ENCODE measurements at places on chromosomes 7 and 10.
A peak's percentile ranks its signal among the peaks of the same experiment; 100 is the strongest.

GRCh38 chr10:122688293-122688989, 11.2 kb downstream of the C10orf120 start:
- DNase-seq: no peak

GRCh38 chr10:11150231-11150731, 132.6 kb downstream of the CELF2 start:
- no peak for DNase-seq

GRCh38 chr7:22722536-22723180, 4.3 kb upstream of the IL6 start:
- no peak for DNase-seq

DNA sequence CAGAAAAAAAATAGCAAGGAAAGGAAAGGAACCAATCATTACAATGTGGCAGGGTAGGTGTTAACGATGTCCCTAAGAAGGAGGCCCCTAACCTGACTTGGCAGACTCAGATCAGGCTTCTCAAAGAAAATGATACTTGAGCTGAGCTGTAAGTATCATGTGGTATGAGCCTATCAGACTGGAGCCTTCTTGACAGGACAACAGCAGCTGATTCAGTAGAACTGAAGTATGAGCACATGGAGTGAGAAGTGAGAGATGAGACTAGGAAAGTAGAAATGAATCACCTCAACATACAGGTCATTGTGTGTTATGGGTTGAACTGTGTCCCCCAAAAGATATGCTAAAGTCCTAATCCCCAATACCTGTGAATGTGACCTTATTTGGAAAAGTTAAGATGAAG, 66.3 kb downstream of the MTERF1 start:
- no peak for DNase-seq

- DNase-seq: no peak
Observed at GRCh38 chr7:24372961-24373955, 89.3 kb downstream of the NPY start.

DNA sequence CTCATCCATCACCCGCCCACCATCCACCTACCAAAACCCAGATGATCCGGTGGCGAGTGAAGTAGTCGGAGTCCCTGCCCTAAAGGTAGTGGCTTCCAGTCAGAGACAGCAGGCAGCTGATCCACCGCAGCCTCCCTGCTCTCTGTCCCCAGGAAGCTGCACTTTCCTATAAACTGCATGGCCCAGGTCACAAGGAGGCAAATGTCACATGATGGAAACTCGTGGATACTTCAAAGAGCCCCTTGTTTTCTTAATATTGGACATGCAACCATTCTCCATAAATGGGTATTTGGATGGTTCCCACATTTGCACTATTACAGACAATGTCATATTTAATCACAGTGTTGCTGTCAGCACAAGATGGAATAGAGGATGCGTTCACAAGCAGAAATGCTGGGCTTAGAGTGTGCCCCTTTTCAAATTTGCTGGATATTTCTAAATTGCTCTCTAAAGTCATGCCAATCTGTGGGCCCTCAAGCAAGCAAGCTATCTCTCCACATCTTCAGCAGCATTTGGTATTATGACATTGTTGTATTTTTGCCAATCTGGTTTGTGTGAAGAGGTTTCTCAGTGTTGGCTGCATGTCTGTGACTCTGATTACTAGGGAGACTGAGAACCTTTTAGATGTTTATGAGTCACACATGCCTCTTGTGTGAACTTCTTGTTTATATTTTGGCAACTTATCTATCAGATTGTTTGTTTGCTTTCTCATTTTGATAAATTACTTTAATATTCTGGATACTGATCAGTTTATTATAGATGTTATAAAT, 822.0 kb downstream of the TNS3 start:
- DNase-seq: no peak

GRCh38 chr10:112374724-112375541, 1.0 kb downstream of the ACSL5 start:
- DNase-seq: peak; percentile 9

- DNase-seq: no peak
Observed at GRCh38 chr7:24854866-24855265, 97.6 kb upstream of the GSDME start.

DNA sequence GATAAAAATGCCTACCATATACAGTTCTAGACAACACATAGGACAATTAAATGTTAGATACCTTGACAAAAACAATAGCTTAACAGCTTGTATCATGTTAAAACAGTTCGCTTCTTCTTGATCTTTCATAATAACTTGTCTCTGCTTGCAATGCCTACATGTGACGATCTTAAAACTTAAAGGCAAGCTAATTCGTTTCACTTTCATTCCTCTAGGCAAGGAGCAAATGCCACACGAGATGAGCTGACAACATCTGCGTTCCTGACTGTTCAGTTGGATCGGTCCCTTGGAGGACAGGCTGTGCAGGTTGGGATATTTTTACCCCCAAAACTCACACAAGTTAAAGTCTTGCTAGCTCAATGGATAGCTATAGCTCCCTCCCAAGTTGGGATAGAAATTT, 51.6 kb upstream of the ARL4A start:
- DNase-seq: no peak

DNA sequence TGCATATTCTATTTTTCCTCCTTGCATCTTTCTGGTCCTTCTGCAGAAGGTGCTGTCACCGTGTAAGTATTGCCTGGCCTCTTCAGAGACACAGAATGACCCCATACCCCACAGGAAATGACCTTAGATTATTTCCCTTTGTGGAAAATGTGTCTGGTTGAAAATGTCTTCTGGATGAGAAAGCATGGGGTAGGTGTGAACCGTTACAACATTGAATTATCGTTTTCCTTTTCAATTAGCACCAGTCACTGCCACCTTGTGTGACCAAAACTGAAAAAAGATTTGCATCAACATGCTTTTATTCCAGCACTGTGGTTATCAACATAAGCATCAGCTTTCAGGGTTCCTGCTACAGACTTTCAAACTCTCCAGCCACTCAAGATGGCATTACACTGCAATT, 58.0 kb upstream of the CELF2 start:
- no peak for DNase-seq

GRCh38 chr7:26011039-26011696, 140.8 kb upstream of the NFE2L3 start:
- DNase-seq: no peak

GRCh38 chr7:108846471-108846870, 276.8 kb downstream of the DNAJB9 start:
- no peak for DNase-seq

DNA sequence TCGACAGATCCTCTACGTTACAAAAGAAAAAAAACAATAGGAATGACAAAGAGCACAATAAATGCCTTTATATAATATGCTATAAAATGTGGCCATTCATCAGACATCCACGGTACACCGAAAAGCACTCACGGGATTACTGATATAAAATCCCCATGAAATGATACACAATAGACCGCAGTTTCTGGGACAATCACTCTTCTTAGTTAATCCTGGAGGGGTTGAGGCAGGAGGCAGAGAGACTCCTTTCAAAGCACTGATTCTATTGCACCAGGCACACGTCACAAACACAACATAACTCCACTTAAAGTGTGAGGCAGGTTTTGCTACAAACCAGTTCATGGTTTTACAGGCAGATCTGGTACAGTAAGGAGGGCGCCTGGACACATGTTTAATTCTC, 113.8 kb downstream of the FGFR2 start:
- DNase-seq: no peak

DNA sequence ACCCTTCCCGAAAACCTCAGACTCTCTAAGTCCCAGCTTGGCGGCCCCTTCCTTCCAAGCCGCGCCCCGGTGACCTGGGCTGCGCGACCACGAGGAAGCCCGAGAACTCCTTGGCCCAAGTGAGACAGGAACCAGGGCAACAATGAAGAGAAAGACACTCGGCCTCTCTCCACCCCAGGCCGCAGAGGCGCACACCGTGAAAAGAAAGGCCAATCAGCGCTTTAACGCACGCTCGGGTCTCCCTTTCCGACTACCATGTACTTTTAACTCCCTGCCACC, 166.4 kb upstream of the PPP1R3A start:
- no peak for DNase-seq

GRCh38 chr10:43278216-43278615, 11.4 kb upstream of the RASGEF1A start:
- DNase-seq: no peak

- peak; percentile 70 for DNase-seq
Observed at GRCh38 chr7:867406-868188, 8.8 kb upstream of the GET4 start.

- no peak for DNase-seq
Observed at GRCh38 chr7:155985518-155986250, 173.4 kb upstream of the SHH start.

GRCh38 chr7:95547361-95548348, 48.7 kb downstream of the PDK4 start:
- no peak for DNase-seq
